Stimulated activated effector memory CD8-positive, alpha-beta T cell treated with anti-CD3 and anti-CD28 coated beads, Interleukin-12 subunit alpha, Interleukin-12 subunit beta, amount 100 ng/mL, for 72 hours (primary cell): ENCODE measurements at places on chromosomes 11 and 22.
A peak's percentile ranks its signal among the peaks of the same experiment; 100 is the strongest.

- no peak for DNase-seq
Observed at GRCh38 chr22:34781681-34782080, 284.3 kb upstream of the ISX start.

GRCh38 chr11:532527-532985 lies 2.8 kb downstream of the HRAS start:
- DNase-seq, result no peak

GRCh38 chr11:44632466-44633123 lies 67.1 kb downstream of the CD82 start:
- no peak for DNase-seq

DNA sequence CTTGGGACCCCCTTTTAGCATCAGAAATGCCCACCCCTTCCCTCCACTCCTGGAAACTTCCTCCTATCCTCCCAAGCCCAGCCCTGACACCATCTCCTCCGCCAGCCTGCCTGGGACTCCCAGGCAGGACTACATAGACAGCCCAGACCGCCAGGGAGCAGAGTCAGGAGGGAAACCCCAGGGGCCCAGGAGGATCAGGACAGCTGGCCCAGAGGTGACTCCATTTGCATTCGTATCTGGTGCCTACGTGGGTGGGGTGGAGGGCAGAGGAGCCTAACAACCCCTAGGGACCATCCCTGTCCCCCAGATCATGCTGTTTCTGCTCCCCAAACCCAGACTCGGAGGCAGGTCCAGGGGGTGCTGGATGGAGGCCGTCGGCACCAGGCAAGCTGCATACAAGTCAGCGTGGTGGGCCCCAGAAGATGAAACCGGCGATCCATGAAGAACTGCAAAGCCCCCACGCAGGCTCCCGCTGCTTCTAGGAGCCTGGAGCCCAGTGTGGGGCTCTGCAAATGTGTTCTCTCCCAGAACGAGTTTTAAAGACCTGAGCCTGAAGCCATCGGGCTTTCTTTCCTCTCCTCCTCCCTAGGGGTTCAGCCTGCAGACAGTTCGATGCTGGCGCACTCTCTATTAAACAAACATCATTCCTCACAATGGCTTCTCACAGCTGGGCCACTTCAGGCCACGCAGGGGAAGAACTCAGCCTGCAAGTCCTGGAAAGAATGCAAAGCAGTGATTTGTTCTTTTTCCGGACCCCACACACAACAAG lies 1506.8 kb downstream of the BRD1 start:
- no peak for DNase-seq

DNA sequence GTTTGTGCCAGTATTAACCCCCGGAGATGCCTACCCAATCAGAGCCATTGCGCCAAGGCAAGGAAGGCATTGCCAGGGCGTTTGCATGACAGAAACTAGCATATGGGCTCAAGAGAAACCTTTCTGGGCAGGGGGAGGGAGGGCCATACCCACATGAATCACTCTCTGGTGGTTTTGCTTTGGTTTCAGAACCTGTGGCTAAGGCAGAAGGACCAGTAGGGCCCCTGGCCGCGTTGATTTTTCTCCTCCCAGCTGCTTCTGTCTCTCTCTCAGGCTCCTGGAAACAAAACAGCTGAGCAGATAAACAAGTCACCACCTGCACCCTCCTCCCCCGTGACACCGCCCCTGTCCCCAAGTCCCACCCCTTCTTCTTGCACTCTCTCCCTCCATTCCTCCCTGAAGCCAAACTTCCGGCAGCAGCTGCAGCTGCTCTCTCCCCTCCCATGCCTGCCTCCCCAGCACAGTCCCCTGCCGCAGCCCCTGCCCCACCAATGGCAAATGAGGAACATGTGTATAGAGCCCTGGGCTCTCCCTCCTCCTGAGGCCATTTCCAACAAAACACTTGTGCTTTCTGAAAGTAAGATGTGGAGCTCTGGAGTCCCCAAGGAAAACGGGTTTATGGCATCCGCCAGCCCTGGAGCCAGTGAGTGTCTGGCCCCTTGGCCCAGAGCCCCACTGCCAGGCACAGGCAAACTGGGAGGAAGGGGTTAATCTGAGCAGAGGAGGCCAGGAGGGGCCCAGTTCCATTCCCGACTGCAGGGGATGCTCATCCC lies 39.0 kb upstream of the ADA2 start:
- DNase-seq, result peak; percentile 29

DNA sequence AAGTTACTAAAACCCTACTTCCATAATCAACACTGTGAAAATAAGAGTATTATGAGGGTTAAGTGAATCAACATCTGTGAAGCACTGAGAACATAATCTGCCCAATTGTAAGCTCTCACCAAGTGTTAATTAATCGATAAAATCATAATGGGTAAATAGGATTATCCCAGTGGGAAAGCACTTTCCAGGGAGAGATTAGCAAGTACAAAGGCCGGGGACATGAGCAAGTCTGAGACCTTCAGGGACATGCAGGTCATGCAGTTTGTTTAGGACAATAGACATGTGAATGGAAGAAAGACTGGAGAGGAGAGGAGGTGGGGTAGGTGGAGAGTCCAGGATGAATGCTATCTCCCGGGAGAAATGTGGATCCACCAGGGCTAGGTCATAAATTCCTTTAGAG lies 57.8 kb upstream of the FIBIN start:
- no peak for DNase-seq

- DNase-seq, result no peak
Observed at GRCh38 chr22:22893891-22894739, 6.5 kb downstream of the IGLL5 start.

DNA sequence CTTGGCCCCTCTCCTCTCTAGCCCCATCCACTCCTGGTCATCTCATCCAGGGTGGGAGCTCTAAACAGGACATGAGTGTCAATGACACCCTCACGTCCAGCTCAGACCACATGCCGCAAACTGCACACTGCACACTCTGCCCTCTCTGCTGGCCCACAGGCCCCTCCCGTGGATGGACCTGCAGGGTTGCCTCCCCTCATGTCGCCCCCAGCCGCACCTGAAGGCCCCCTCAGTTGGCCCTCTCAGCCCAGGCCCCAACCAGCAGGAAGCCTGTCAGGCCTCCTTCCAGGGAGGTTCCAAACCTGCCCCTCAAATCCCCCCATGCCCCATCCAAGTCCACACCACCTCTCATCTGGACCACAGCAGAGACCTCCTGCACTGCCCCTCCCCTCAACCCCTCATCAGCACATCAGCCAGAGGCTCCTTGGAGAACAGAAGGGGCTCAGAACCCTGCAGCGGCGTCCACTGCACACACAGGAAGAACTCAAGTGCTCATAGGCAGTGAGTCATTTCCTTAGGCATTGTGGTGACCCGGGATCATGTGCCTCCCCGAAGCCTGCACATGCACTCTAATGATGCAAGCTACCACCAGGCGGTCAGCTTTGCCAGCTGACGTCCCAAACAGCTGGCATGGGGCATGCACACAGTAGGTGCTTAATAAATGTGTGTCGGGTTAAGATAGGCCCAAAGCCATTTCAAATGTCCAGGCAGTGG lies 12.9 kb upstream of the CDKN1C start:
- no peak for DNase-seq

- DNase-seq, result no peak
Observed at GRCh38 chr22:45130891-45131290, 32.8 kb upstream of the NUP50 start.

- no peak for DNase-seq
Observed at GRCh38 chr11:1744137-1744886, 6.1 kb downstream of the IFITM10 start.
